Activated CD4-positive, alpha-beta T cell treated with anti-CD3 and anti-CD28 coated beads for 36 hours (primary cell): ENCODE measurements at places on chromosomes 5 and 9.

GRCh38 chr5:27830546-27830945, 792.2 kb upstream of the CDH9 start:
- no peak for DNase-seq

- no peak for DNase-seq
Measured at GRCh38 chr5:117414926-117415325, 840.3 kb upstream of the SEMA6A start.

GRCh38 chr9:129866394-129867135, 31.3 kb downstream of the USP20 start:
- DNase-seq: peak; percentile 66

DNA sequence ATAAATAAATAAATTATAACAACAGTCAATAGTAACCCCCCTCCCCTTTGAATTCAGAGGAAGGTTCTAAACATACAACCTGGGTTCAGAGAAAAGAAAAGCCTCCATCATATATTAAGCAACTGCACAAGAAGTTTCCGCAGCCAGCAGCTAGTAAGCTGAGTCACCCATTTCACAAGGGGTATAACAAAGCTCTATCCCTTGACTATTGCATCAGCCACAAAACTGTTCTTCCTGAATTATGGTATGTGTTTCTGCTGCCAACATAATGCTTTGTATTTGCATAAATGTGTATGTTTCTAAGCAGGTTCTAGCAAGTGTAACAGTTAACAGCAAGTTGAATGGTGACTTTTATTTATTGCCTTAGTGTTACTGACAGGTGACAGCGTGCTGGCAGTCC, 6.8 kb upstream of the CEP120 start:
- peak; percentile 51 for DNase-seq

GRCh38 chr9:70949239-70949638, 172.2 kb downstream of the TRPM3 start:
- no peak for DNase-seq

- DNase-seq: peak; percentile 20
Measured at GRCh38 chr5:139193928-139194327, 4.2 kb downstream of the SIL1 start.

DNA sequence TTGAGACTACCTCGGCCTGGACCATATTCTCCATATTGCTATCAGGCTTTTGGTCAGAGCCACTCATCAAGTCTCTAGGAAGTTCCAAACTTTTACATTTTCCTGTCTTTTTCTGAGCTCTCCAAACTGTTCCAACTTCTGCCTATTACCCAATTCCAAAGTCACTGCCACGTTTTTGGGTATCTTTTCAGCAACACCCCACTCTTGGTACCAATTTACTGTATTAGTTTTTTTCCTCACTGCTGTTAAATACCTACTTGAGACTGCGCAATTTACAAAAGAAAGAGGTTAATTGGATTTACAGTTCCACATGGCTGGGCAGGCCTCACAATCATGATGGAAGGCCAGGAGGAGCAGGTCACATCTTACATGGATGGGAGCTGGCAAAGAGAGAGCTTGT, 507.8 kb upstream of the ZNF608 start:
- no peak for DNase-seq

DNA sequence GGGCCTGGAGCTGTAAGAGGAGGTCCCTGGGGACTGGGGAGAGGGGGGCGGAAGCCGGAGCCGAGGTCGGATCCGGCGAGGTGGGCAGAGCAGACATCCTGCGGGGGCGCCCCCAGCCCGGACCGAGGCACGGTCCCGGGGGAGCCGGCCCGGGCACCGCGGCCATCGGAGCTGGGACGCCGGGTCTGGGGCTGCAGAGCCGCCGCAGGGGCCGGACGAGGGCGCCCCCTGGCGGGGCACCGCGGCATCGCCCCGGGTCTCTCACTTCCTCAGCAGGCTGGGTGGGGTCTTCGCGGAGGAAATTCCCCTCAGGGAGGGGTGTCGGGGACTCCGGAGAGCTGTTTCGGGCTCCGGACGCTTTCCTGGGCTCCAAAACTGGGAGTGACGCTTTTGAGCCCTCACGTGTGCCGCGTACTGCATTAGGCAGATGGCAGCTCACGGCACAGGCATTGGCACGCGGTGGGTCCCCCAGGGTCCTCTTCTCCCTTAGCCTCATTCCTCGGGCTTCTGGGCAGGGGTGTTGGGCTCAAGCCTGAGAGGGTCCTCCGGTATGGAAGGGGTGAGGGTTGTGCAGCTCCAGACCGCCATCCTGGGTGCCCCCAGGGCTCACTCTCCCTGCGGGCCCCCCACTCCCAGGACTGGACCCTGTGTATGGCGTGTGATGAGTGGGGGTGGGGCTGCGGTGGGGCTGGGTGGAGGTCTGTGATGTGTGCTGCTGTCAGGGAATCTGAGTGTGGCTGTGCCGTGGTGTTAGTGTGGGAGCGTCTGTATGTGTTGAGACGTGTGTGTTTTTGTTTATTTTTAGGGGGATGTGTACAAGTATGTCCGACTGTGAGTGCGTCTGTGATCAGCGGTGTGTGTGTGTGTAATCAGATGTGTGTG, 29.6 kb downstream of the LHX2 start:
- peak; percentile 72 for DNase-seq

- DNase-seq: no peak
Measured at GRCh38 chr5:61311056-61311610, 20.9 kb upstream of the ZSWIM6 start.

DNA sequence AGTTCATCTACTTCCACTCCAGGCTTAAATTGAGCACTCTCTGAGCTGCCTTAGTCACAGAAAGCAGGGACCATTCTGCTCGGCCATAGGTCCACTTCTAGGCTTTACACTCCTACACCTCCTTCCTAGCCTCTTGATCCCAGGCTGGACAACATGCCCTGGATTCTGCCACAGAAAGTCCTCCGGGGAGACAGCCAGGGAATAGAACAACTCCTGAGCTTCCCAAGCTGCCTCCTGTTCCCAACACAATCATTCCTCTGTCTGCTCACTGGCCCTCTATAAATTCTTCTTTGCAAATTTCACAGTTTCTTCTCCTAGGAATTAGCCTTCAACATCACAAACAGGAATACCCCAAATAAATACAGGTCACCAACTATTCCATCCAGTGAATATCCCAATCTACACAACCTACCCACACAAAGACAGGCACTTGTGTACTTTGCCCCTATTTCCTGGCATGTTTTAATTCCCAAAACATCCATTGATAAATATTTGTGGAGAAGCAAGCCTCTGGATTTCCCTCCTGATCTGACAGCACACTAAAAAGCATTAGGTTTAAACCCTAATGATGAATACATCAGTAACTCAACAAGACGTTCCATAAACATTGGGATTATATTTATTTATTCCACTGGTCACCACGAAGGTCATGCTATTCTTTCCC, 125.5 kb downstream of the ENC1 start:
- DNase-seq: no peak

DNA sequence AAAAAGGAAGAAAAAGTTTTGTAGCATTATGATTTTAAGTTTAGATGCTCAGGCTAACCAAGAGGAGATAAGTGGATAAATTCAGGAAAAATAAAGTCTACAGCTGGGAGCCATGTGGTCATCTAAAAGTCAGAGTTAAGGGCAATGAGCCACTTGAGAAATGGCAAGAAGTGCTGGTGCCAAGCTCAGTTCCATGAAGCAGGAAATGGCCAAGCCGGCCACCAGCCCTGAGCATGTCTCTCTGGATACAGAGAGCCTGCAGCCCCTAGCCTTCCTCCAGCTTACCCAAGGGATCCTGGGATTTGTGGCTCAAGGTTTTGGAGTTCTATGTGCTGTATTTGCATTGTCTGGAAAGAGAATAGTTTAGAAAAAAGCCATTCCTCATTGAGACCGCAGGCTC, 12.2 kb upstream of the S1PR3 start:
- DNase-seq: no peak

- no peak for DNase-seq
Measured at GRCh38 chr9:91522481-91522880, 98.8 kb upstream of the NFIL3 start.

DNA sequence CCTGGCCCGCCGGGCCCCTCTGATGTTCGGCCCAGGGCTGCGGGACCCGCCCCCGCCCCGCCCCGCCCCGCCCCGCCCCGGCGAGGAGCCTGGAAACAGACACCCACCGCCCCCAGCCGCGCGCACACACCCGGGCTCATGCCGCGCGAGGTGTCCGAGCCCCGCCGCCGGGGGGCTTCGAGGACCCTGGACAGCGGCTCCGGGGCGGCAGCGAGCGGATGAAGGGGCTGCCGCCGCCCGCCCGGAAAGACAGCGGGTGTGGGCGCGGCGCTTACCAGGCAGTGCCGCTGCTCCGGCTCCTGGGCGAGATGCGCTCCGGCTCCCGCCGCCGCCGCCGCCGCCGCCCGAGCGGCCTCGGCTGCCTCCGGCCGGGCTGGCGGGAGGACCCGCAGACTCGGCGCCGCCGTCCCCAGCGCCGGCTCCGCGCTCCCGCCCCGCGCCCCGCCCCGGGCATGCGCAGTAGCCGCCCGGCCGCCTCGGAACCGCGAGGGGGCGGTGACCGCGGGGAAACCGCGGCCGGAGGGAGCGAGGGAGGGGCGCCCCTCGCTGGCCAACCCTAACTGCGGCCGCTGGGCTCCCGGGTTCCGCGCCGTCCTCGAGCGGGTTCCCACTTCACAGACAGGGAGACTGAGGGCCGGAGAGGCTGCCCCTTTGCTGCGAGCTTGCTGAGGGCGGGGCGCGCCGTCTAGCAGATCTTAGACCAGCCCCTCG, at the start of gene GPRIN1:
Gene GPRIN1 (minus strand): TSS at position 433 of the 711 bp plus-strand sequence. CDS start 10,322 bp downstream, outside the sequence.
- peak; percentile 77 for DNase-seq
